SW 1271 (cell line): ENCODE measurements at places on chromosomes 7 and 10.

- peak; percentile 66 for DNase-seq
Measured at GRCh38 chr10:110918269-110918642, 724 bp downstream of the BBIP1 start.

- no peak for DNase-seq
Measured at GRCh38 chr7:139995017-139995915, 67.5 kb downstream of the PARP12 start.

- no peak for DNase-seq
Measured at GRCh38 chr10:96585736-96586418, 935 bp downstream of the TM9SF3 start.

DNA sequence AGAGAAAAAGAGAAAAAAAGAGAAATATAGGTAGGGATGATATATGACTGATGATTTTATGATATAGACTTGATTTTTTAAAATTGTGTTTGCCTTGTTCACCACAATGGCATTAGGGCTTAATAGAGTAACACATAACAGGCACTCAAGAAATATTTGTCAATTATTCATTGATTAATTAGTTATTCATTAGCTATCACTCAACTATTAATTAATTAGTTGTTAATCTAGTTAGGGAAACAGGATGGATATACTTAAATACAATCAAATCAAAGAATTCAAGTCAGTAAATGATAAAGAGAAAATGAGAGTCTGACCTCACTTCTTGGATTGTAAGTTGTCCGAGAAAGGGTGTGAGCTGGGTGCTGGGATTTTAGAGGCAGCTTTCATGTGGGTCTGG, 15.1 kb upstream of the CALD1 start:
- no peak for DNase-seq

DNA sequence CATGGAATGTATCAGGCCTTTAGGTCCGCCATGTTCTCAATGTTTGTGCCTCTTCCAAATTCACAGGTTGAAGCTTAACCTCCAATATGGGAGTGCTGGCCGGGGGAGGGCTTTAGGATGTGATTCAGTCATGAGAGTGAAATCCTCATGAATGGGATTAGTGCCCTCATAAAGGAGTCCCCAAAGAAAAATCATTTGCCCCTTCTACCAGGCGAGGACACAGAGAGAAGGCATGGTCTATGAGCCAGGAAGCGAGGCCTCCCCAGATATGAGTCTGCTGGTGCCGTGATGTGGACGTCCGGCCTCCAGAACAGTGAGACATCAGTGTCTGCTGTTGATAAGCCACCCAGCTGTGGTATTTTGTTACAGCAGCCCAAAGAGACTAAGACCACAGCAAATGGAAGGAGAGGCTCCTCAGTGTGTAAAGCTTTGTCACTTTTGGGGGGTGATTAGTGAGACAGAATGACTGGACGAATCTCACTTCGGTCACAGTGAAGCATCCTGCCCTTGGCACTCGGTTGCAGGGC, 231.3 kb upstream of the KLF6 start:
- DNase-seq: no peak

GRCh38 chr10:100788002-100788903, 42.9 kb downstream of the PAX2 start:
- no peak for DNase-seq

GRCh38 chr10:9302140-9302746, 1247.8 kb downstream of the GATA3 start:
- no peak for DNase-seq

- no peak for DNase-seq
Measured at GRCh38 chr7:2355705-2356008, 1.0 kb downstream of the EIF3B start.

- peak; percentile 76 for DNase-seq
Measured at GRCh38 chr7:139153832-139154231, 44.3 kb upstream of the ZC3HAV1 start.

GRCh38 chr7:6260291-6261187, 11.9 kb downstream of the CYTH3 start:
- no peak for DNase-seq

DNA sequence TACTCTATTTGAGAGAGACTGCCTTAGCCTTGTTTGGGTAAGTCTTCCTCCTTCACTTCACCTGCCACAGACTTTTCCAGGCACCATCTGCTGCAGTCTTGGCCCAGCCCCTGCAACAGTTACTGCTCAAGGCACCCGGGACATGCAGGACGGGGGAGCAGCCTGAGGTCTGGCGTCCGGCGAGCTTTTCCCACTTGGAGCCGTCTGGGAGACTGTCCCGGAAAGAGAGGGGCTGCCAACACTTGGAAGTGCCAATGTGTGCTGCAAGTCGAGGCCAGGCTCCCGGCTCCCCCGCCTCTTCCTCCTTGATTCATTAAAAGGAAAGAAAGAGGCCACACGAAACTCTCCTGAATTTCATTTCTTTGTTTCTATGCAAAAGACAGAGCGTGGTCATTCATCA, 13.7 kb downstream of the HTRA1 start:
- no peak for DNase-seq

DNA sequence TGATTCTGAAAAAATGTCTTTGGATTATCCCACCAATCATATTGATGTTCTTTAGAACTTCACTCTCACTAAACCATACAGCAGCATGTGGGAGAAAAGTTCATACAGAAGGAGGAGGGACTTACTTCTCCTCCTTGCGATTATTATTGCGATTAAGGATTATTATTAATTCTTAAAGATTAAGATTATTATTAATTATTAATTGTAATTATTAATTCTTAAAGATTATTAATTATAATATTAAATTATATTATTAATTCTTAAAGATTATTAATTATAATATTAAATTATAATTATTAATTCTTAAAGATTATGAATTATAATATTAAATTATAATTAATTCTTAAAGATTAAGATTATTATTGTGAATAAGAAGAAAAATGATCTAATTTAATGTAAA, 80.5 kb downstream of the MACC1 start:
- DNase-seq: no peak

DNA sequence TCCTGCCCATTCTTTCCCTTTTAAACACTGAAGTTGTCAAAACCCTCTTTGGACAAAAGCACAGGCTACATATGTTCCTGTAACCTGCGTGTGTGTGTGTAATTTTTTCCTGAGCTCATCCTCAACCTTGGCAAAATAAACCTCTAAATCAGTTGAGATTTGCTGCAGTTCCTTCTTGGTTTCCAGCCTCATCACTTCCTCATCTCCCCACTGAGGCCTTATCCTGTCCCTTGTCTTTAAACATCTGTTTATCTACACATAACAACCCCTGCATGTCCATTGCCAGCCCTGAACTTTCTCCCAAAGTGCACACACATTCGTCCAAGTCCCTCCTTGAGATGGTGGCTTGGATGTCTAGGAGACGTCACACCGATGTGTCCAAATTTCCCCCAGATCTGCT, 35.5 kb downstream of the LYZL2 start:
- DNase-seq: no peak

- no peak for DNase-seq
Measured at GRCh38 chr10:83991986-83992753, 147.1 kb upstream of the GHITM start.

- no peak for DNase-seq
Measured at GRCh38 chr10:13439313-13440184, 89.3 kb downstream of the BEND7 start.

GRCh38 chr10:100346351-100346764, 675 bp upstream of the SCD start:
- no peak for DNase-seq

- no peak for DNase-seq
Measured at GRCh38 chr7:371779-372545, 82.0 kb downstream of the FOXL3 start.
